ENCODE measurements at places on chromosomes 6 and 20. TPM values are rescaled to one million over a fixed set of nuclear protein-coding genes. Genes with fewer than 3 reads are reported as not detected.

Gene AVP
- not detected for total RNA-seq

Gene SIGLEC1
- not detected for total RNA-seq

Gene HLA-DQA1
- total RNA-seq, result not detected

Gene GPLD1
- total RNA-seq, result 0.14 TPM

Gene SYCP2L
- total RNA-seq, result 0.09 TPM

Gene CRISP3
- not detected for total RNA-seq

Gene NSFL1C
- 16.1 TPM for total RNA-seq

Gene NHLRC1
- total RNA-seq, result 1.8 TPM

Gene MDFI
- 0.55 TPM for total RNA-seq

Gene GLO1
- total RNA-seq, result 87.0 TPM

Gene PBOV1
- total RNA-seq, result not detected

All from smooth muscle cell of bladder (primary cell).